Thoracic aorta (tissue), 2 donors: ENCODE measurements at places on chromosomes 3 and 15. TPM values are rescaled to one million over a fixed set of nuclear protein-coding genes. Genes with fewer than 3 reads are reported as not detected.

DNA sequence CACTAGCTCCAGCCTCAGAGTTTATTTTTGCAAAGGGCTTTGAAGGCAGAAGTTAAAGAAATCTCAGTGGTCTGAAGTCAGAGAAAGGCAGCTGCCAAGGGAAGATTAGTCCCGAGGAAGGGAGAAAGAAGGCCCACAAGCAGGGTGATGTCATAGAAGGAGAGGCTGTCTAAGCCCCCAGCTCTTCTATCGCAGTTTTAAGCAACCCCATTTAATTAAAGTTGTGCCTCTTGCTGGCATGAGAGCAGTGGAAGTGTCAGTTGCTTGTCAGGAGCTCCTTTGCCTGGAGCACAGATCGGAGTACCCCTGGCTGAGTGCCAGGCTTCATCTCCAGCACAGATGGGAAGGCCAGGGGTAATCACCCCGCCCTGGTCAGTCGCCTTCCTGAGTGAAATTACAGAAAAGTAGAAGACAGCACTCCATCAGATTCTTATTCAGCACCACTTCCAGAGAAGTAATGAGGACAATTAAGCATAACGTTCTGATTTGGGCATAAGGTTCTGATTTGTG, 530.7 kb downstream of the EPHB1 start:
- no peak for DNase-seq
- H3K36me3 ChIP-seq: no peaks in the 10 kb centered on the region
- no peak overlapping the region for H3K27ac ChIP-seq
- H3K4me3 ChIP-seq: no peak overlapping the region
- no peaks in the 10 kb centered on the region for H3K27me3 ChIP-seq
- no peaks in the 10 kb centered on the region for H3K4me1 ChIP-seq

GRCh38 chr3:113736548-113737089, 9.4 kb downstream of the NAA50 start:
- no peak for DNase-seq
- no peak overlapping the region for H3K27ac ChIP-seq
- H3K36me3 ChIP-seq: no peaks in the 10 kb centered on the region

The C3orf80 gene
- total RNA-seq: 1.1 TPM

DNA sequence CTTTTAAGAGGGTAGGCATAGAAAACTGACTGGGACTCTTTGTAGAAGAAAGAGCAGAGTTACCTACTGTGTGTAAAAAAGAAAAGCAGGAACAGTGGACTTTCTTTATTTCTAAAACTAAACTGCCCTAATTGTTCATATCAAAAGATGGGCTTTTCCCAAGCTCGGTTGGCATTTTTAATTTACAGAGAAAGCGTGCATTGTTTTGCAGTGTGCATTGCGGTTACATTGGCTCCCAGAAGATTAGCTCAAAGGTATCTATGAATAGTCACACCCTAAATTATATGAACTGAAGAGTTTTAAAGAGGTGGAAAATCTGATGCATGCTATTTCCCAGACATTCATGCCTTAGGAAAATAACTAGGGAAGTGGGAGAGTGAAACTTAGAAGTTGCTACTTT, 36.5 kb downstream of the MITF start:
- H3K4me3 ChIP-seq: no peak overlapping the region
- H3K4me1 ChIP-seq: peaks cover 34% of the 10 kb centered on the region
- no peaks in the 10 kb centered on the region for H3K27me3 ChIP-seq
- H3K36me3 ChIP-seq: no peaks in the 10 kb centered on the region

DNA sequence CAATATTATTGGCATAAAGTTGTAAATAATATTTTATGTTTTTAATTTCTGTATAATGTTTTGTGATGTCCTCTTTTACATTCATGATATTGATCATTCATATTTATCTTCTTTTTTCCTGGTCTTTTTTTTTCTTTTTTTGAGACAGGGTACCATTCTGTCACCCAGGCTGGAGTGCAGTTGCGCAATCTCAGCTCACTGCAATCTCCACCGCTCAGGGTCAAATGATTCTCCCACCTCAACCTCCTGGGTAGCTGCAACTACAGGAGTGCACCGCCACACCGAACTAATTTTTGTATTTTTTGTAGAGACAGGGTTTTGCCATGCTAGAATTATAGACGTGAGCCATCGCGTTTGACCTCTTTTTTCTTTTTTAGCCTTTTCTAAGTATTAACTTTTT, 52.9 kb downstream of the USF3 start:
- no peaks in the 10 kb centered on the region for H3K27me3 ChIP-seq
- H3K4me1 ChIP-seq: no peaks in the 10 kb centered on the region
- DNase-seq: no peak
- H3K4me3 ChIP-seq: no peak overlapping the region
- H3K27ac ChIP-seq: no peak overlapping the region

DNA sequence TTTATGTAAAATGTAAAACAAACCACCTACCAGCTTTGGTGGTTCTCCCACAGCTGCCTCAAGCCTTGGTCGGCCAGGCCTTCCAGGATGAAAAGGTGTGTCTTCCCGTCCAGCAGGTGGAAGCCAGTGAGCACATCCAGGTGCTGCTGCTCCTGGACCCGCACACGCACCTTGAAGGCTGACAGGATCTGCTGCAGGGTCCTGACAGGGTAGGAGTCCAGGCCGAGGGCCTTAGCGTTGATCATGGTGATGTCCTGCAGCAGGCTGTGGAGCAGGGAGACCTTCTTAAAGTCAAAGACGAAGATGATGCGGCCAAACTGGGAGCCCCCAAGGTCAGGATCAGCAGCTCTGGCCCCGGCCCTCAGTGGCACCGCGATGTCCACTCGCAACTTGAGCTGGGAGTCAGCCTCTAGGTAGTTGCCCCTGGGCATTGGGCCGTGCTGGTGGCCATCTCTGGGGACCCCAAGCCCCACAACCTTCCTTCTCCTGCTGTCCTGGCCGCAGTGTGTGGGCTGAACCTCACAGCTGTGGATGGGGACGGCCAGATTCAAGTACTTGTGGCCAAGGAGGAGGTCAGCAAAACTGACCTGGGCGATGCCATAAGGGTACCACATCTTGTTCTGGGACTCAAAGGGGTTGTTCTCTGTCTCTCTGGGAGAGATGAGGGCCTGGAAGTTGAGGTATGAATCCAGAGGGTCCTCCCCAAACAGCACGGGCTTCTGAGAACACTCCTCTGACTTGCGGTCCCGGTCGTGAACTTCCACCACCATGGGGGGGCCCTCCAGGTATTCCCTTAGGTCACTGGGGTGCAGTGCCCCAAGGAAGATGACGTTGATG, 48.6 kb downstream of the CFAP92 start:
- DNase-seq: no peak
- H3K4me1 ChIP-seq: no peaks in the 10 kb centered on the region
- no peak overlapping the region for H3K4me3 ChIP-seq
- no peaks in the 10 kb centered on the region for H3K36me3 ChIP-seq
- H3K27me3 ChIP-seq: no peaks in the 10 kb centered on the region
- no peak overlapping the region for H3K27ac ChIP-seq

The AADAC gene
- not detected for total RNA-seq

- no peak overlapping the region for H3K27ac ChIP-seq
- no peak for DNase-seq
- no peak overlapping the region for H3K4me3 ChIP-seq
- H3K27me3 ChIP-seq: no peaks in the 10 kb centered on the region
- H3K4me1 ChIP-seq: peaks cover 7% of the 10 kb centered on the region
- no peaks in the 10 kb centered on the region for H3K36me3 ChIP-seq
Observed at GRCh38 chr3:4409971-4410573, 57.0 kb downstream of the SUMF1 start.

DNA sequence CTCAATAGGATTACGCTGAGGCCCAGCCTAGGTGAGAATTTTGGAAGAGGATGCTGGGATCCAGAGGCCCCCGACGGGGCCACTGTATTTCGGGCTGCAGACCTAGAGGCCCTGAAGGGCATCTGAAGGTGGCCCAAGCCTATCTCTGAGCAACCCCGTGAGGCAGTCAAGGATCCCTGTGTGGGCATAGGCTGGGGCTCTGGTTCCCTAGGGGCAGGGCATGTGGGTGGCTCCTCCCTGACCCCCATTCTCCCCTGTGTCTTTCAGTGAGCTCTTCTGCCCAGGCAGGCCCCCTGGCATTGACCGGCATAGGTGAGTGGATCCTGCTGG, 216.0 kb downstream of the SNRPN start:
- no peaks in the 10 kb centered on the region for H3K4me1 ChIP-seq
- no peaks in the 10 kb centered on the region for H3K36me3 ChIP-seq
- H3K4me3 ChIP-seq: no peak overlapping the region
- DNase-seq: no peak

DNA sequence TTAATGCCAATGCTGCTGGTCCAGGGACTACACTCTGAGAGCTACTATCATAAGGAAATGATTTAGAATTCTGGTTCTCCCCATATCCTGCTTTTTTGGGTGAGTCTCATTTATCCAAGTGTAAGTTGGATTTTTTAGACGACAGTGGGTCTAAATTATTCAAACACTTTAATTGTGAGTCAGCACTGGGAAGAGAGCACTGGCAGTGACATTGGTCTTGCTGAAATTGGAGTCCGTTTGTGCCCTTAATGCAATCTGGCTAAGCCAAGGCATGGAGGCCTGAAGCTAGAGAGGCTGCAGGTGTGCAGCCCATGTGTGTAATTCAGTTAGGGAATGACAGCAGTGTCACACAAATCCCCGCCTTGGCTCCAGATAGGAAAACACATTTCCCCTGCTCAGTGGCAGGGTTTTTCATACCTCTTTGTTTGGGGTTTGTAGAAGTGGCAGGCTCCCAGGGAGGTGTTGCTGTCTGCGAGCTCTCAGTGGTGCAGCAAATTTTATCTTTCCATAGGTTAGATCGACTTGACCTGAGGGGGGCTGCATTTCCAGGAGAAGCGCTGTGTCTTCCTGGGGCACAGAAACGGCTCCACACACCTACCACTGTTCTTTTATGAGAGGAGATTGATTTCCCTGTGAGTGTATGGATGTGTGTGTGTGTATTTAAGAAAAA, 197.7 kb downstream of the CD47 start:
- H3K36me3 ChIP-seq: no peaks in the 10 kb centered on the region
- no peak overlapping the region for H3K27ac ChIP-seq
- H3K27me3 ChIP-seq: no peaks in the 10 kb centered on the region
- no peaks in the 10 kb centered on the region for H3K4me1 ChIP-seq

GRCh38 chr3:100865442-100865841, 127.8 kb downstream of the ABI3BP start:
- no peak overlapping the region for H3K27ac ChIP-seq
- H3K4me1 ChIP-seq: peaks cover 53% of the 10 kb centered on the region
- no peaks in the 10 kb centered on the region for H3K27me3 ChIP-seq
- no peaks in the 10 kb centered on the region for H3K36me3 ChIP-seq
- peak overlapping the region; percentile 6 for H3K4me3 ChIP-seq

DNA sequence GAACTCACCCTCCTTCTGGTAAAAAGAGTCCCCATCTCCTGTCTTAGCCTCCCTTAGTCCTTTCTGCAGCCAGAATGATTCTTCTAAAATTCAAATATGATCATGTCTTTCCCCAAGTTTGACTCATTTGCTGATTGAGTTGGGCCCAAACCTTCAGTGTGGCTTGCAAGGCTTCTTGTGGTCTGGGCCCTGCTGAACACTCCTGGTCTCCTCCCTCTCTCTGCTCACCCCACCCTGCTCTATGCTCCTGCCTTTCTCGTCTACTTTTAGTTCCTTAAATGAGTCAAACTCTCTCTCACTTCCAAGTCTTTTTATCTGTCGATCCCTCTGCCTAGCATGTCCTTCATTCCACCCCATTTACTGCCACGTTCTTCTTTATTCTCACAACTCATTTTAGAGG, 72.6 kb downstream of the CCR1 start:
- H3K27me3 ChIP-seq: no peaks in the 10 kb centered on the region
- no peaks in the 10 kb centered on the region for H3K4me1 ChIP-seq
- DNase-seq: no peak
- H3K4me3 ChIP-seq: no peak overlapping the region
- H3K27ac ChIP-seq: no peak overlapping the region

The TRPM1 gene
- not detected for total RNA-seq

- H3K4me1 ChIP-seq: no peaks in the 10 kb centered on the region
- H3K4me3 ChIP-seq: no peak overlapping the region
- H3K27ac ChIP-seq: no peak overlapping the region
- H3K27me3 ChIP-seq: no peaks in the 10 kb centered on the region
- H3K36me3 ChIP-seq: no peaks in the 10 kb centered on the region
Observed at GRCh38 chr3:14685179-14685578, 10.2 kb downstream of the C3orf20 start.

DNA sequence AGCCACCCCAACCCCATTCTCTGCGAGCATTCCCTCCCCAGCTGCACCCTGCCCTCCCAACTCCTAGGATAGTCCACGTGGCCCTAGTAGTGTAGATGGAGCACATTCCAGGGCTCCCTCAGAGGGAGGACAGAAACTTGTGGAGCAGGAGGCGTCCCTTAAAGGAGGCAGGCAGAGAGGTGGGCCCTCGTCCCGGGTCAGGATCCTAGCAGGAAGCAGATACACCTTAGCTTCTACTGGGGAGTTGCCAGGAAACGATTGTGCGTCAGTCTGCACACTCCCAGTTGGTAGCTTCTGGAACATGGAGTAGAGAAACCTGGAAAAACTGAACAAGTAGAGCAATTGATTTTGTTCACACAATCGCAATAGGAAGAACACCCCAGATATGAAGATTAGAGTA, 43.9 kb upstream of the KLHL25 start:
- DNase-seq: no peak
- H3K36me3 ChIP-seq: no peaks in the 10 kb centered on the region
- H3K27me3 ChIP-seq: no peaks in the 10 kb centered on the region
- no peak overlapping the region for H3K4me3 ChIP-seq
- H3K4me1 ChIP-seq: no peaks in the 10 kb centered on the region

DNA sequence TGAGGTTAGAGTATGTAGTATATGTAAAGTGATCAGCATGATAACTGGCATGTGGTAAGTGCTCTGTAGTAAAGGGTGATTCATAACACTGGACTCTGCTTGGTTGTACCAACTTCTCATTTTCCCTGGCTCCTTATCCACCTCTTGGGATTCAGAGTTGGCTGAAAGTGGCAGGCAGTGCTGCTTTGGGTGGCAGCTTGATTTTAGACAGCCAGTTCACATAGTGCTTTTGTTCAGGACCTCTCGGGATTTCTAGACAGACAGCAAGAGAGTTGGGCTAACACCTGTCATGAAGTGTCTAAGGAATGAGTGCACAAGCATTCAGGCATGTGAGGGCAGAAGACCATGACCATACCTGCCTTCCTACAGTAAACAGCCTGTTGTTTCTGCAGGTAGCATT, 69.0 kb downstream of the RBM6 start:
- no peak overlapping the region for H3K4me3 ChIP-seq
- no peaks in the 10 kb centered on the region for H3K36me3 ChIP-seq
- peaks cover 8% of the 10 kb centered on the region for H3K4me1 ChIP-seq
- DNase-seq: no peak
- H3K27ac ChIP-seq: no peak overlapping the region

- no peaks in the 10 kb centered on the region for H3K27me3 ChIP-seq
- H3K4me3 ChIP-seq: no peak overlapping the region
- H3K4me1 ChIP-seq: peaks cover 11% of the 10 kb centered on the region
- H3K27ac ChIP-seq: no peak overlapping the region
Observed at GRCh38 chr15:89848970-89849292, 34.3 kb upstream of the ANPEP start.

The ISY1 gene
- total RNA-seq: 7.7 TPM
